ENCODE measurements at places on chromosomes 6 and 20.

GRCh38 chr6:15327271-15327670 is 81.4 kb downstream of the JARID2 start:
- no peak for DNase-seq

DNA sequence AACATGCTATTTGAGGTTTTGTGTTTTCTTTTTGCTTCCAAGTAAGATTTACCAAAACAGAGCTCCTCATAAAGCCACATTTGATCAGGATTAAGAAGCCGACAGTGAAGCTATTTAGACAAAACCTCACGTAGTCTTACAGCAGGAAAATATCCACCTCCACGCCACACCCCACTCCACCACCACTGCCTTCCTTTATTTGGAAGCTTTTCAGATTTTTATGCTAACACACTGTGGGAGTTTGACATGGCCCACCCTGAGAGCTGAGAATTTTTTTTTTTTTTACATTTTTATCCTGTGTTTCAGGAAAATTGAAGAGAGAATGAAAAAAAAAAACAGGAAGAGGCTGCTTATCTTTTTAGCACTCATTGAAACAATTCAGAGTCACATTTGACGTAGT is 104.8 kb upstream of the MC3R start:
- peak; percentile 36 for DNase-seq

DNA sequence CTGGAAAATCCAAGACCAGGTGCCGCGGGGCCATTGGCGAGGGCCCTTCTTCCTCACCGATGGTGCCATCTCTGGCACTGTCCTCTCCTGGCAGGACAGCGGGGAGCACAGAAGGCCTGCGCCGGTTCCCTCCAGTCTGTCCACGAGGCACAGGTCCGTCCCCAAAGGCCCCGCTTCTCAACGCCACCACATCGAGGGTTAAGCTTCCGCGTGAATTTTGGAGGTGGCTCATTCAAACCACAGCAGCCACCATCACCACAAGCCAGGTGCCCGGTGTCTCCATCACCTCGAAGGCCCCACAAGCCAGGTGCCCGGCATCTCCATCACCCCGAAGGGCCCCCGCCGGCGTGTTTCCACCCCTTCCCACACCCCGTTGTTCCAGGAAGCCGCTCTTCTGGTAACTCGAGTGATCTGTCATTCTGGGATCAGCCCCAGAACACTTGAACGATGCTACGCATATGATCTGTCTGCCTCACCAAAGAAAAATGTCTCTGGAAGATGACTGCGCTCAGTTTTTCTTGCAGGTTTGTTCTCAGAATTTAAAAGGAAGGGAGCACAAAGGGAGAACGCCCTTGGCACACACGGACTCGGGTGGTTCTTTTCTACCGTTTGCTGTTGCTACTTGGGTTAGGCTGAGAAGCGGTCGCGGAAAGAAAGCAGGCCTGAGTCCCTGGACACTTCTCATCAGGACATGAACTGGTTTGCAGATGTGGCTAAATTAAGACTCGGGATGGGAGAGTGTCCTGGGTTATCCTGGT is 9.9 kb upstream of the KIF25 start:
- no peak for DNase-seq

- DNase-seq: no peak
These were observed 51.9 kb downstream of the UNC5CL start for GRCh38 chr6:40986921-40987819.

DNA sequence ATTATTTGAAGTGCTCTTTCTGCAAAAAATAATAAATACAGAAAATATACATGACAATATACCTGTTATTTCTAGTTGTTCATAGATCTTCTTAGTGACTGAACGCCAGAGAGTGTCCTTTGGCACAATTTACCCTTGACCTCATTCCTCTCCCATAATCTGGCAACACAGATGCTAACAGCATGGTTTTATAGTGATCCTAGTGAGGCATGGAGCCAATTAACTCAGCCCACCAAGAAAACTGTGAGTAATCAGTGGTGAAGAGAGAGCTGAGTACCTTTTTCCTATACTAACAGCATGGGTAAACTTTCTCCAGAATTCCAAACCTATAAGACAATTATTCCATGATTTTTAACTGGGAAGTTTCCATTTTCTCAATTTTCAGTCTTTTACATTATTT is 61.0 kb downstream of the VGLL2 start:
- DNase-seq: no peak

- DNase-seq: peak; percentile 99
These were observed at the start of the genes POLR1C and YIPF3 for GRCh38 chr6:43516697-43517504. TSS of gene POLR1C (plus strand) at chr6:43517089. CDS start at chr6:43517110, 21 bp downstream. TSS of gene YIPF3 (minus strand) at chr6:43516926. CDS start at chr6:43516807, 119 bp downstream.

DNA sequence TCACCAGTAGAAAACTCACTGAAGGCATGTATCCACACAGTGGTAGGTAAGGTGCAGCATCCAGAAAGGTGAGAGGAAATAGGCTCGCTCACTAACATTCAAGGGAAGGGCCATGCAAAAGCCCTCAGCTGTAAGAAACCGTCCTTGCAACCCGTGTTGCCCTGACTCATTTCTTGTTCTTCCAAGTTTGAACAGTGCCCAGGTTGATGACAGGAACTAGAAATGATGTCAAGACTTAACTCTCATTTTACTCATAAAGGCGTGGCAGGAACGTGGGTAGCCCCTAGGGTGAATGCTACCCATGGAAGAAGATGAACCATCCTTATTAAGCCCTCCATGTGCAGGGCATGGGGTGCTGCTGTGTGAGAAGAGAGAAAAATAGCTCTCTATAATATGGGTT is 187.6 kb downstream of the CD83 start:
- no peak for DNase-seq

DNA sequence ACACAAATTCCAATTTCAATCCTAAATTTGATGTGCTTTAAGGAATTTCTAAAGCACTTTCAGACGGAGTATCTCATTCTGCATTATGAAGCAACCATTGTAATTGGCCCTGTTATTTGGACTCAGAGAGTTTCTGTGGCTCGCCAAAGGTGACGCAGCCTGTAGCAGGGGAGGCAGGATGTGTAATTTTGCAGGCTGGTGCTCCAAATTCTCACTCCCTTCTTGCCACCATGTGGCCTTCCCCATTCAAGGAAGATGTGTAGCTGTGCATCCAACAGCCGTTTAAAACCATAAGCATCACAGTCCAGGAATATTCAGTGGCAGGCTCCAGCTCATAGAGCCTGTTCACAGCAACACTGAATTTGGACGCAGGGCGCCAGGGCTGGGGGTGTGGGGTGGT is 45.8 kb downstream of the AGPAT4 start:
- DNase-seq: peak; percentile 26

GRCh38 chr6:3326184-3326971 is 67.6 kb downstream of the PSMG4 start:
- DNase-seq: no peak

- no peak for DNase-seq
These were observed 1071.1 kb upstream of the CITED2 start for GRCh38 chr6:140445474-140446004.

GRCh38 chr6:132253906-132254305 is 147.4 kb downstream of the MOXD1 start:
- no peak for DNase-seq

DNA sequence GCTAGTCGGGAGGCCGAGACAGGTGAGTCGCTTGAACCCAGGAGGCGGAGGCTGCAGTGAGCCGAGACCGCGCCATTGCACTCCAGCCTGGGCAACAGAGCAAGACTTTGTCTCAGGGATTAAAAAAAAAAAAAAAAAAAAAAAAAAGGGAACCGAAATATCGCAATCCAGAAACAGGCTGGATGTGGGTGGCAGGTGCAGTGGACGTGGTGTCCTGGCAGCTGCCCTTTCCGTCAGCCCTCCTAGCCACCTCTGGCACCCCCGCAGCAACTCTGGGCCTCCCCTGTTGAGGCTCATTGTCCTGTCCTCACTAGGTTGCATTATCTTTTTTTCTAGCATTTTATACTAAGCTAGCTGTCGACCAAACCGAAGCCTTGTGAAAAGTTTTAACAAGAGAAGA is 113.5 kb downstream of the DTNBP1 start:
- no peak for DNase-seq

GRCh38 chr20:24241466-24241865 is 228.0 kb upstream of the SYNDIG1 start:
- no peak for DNase-seq

DNA sequence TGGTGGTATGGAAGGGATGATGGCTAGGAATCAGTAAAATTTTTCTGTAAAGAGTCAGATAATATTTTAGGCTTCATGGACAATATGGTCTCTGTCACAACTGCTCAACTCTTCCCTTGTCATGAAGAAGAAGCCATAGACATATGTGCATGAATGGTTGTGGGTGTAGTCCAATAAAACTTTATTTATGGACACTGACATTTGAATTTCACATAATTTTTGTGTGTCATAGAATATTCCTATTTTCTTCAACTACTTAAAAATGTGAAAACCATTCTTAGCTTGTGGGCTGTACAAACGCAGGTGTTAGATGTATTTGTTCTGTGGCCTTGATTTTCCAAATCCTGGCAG is 59.9 kb downstream of the SYNDIG1 start:
- DNase-seq: no peak

- peak; percentile 52 for DNase-seq
These were observed at the start of gene DNAAF9 for GRCh38 chr20:3407040-3407770. TSS of gene DNAAF9 (minus strand) at chr20:3407669. CDS start at chr20:3407557, 112 bp downstream.

DNA sequence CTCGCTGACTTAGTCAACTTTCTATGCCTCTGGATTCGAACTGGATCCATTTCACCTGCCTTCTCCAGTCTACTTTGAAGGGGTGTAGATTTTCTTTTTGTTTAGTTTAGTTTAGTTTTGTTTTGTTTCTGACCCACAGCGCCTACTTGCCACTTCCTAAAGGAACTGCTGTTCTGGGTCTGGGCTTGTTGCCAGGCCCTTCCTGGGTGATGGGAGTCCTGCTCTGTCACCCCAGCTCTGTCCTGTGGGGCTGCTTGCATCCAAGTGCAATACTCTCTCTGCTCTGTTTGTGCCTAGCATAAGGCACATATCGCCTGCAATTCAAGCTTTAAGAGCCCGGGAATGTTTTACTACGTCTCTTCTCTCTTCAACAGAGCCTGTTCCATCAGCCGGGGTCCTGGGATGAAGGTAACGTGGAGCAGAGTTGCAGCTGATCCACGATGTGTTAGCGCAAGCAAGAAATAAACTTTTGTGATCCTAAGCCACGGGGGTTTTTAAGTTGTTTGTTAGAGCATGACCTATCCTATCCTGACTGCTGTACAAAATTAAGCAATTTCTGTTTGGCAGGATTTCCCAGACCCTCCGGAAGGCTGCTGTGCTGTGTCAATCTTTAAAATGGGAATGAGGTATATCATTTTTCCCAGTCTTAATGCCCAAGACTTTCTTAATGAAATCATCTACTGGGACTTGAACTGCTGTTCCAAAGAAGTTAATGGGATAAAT is 30.9 kb upstream of the TAGAP start:
- no peak for DNase-seq

GRCh38 chr20:3107464-3108025 is 23.0 kb upstream of the AVP start:
- no peak for DNase-seq

GRCh38 chr20:12925210-12925755 is 83.5 kb upstream of the SPTLC3 start:
- peak; percentile 85 for DNase-seq

DNA sequence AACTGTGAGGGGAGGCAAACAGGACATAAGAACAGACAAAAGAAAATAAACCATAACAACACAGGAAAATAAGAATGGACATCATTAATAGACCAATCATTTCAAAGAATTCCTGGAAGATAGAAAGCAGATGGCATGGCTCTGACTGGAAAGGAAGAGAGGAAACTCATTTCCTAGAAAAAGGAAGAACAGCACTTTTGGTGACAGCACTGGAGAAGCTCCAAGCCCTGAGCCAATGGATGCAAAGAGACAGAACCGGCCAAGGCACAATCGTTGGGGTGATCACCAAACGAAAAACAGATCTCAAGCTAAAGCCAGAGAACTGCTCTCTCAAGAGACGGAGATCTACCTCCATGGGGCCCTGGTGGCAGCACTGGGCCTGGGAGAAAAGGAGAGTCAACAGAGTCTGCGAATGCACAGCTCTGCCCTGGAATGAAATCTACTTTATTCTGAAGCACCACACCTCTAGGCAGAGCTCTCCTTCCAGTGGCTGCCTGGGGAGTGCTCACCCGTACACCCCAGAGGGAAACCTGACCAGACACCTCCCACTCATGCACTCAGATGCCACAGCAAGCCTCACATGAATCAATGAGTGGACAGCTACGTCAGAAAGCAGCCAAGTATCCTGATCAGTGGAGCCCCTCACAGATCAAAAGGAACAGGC is 24.2 kb downstream of the KIAA0319 start:
- no peak for DNase-seq

GRCh38 chr20:40986774-40987173 is 41.8 kb upstream of the TOP1 start:
- no peak for DNase-seq

- no peak for DNase-seq
These were observed 418.4 kb downstream of the CD109 start for GRCh38 chr6:74114428-74114827.

DNA sequence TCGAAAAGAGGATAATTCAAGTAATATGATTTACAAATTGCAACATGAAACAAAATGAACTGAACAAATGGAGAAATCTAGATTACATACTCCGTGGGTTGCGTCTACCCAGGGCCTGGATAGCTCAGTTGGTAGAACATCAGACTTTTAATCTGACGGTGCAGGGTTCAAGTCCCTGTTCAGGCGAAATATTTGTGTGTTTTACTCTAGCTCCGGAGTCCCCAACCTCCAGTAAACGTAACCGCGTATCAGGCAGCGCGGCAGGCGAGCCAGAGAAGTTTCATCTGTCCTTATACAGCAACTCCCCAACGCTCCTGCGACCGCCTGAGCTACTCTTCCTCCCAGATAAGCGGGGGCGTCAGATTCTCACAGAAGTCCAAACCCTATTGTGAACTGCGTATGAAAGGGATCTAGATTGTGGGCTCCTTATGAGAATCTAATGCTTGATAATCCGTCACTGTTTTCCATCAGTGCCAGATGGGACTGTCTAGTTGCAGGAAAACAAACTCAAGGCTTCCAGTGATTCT is 176.1 kb downstream of the TRIM27 start:
- DNase-seq: no peak

GRCh38 chr20:32204205-32205109 is 3.1 kb downstream of the PLAGL2 start:
- peak; percentile 50 for DNase-seq

DNA sequence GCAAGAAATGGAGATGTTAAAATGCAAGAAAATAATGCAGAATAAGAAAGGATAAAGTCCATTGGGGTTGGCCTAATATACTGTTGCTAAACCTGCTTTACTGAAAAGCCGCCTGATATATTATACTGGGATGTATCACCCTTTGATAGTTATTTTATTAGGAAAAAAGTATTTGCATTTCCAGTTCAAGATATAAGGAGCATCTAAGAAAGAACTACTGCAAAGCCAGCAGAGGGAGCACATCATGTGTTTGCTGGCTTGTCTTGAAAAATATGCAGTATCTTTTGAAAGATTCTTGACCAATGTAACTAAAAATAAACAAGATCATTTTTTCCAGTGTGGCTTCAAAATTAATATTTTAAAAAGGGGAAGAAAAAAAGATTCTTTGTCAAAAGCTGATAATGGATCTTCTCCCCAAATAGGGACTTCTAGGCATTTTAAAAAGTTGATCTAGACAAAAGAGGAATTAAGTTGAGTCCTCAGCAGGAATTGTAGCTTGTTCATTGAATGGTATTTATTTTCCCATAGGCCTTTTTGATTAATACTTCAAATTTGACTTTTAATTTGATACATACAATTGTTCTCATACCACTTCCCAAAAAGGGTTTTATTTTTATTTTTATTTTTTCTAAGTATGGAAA is 214.9 kb downstream of the ZFAND3 start:
- DNase-seq: peak; percentile 54

GRCh38 chr6:25973923-25974555 is 11.4 kb downstream of the TRIM38 start:
- DNase-seq: no peak
